Activated CD8-positive, alpha-beta memory T cell treated with anti-CD3 and anti-CD28 coated beads for 1 hour (primary cell): ENCODE measurements at places on chromosomes 7 and 10.

DNA sequence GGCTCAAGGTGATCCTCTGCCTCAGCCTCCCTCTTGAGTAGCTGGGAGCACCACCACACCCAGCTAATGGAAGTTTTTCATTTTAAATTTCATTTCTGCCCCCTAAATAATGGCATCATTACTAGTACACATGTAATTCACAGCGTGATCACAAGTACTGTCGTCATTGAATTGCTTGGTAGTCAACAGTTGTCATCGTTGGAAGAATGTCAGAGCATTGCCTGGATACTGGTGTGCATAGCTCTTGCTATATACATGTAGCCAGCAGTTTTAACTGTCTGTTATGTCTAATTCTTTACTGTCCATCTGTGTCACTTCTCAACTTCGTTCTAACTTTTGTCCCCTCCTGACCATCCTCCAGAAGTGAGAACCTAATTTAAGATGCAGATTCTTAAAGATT, 62.1 kb downstream of the CRPPA start:
- DNase-seq = no peak

- no peak for DNase-seq
Measured at GRCh38 chr7:92504563-92504962, 23.8 kb downstream of the PEX1 start.

DNA sequence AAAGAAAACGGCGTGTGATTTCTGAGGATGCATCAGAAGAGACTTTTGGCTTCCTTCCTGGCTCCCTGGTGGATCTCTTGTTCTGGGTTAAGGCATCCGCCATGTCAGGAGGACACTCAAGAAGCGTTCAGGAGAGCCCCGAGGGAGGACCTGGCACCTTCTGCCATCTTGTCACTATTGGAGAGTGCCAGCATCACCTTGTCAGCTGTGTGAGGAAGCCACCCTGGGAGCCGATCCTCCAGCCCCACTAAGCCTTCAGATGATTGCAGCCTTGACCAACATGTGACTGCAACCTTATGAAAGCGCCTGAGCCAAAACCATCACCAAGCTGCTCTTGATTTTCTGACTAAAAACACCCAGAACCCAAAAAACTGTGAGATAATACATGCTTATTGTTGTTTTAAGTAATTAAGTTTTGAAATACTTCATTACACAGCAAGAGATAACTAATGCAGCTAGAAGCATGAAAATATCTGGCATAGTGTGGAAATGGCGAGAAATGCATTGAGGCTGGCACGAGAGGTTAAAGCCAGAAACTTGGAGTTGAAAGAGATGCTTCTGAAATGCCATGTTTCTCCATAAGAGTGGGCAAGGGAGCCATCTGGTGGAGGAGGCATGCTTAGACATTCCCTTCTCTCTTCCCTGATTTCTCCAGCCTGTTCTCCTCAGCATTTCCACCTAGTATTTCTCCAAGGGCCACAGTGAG, 5.4 kb upstream of the ZFYVE27 start:
- DNase-seq = no peak

- DNase-seq = no peak
Measured at GRCh38 chr7:121219026-121219425, 109.8 kb upstream of the WNT16 start.

- no peak for DNase-seq
Measured at GRCh38 chr7:128767475-128768110, 8.0 kb downstream of the OPN1SW start.

DNA sequence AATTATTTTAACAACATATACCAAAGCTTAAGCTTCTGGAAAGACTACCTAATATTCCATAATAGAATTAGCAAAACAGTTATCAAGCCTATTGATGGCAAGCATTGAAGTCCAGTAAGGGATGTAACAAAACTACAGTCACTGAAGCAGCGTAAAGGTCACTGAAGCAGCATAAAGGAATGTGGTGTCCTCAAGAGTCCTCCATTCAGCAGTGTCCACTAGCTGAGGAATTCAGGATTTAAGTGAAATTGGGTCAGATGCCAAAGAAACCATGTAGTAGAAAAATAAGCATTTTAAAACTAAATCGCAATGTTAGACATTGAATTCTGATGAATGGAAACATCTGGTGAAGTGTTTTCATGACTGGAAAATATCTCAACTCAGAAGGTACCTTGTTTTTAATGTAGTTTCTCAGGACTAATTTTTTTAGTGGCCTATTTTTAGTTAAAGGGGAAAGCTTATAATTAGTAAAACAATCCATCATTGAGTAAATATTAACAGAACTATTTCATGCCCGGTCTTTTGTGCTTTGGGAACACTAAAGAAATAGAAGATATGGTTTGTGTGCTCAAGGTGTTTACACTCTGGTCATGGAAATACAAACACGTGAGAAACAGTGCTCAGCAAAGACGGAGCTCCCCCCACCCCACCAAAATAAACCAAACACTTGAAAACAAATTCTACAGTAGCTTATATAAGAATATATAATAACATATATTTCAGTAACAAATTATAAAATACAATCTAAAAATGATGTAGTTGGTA, 121.4 kb downstream of the CDK14 start:
- no peak for DNase-seq

DNA sequence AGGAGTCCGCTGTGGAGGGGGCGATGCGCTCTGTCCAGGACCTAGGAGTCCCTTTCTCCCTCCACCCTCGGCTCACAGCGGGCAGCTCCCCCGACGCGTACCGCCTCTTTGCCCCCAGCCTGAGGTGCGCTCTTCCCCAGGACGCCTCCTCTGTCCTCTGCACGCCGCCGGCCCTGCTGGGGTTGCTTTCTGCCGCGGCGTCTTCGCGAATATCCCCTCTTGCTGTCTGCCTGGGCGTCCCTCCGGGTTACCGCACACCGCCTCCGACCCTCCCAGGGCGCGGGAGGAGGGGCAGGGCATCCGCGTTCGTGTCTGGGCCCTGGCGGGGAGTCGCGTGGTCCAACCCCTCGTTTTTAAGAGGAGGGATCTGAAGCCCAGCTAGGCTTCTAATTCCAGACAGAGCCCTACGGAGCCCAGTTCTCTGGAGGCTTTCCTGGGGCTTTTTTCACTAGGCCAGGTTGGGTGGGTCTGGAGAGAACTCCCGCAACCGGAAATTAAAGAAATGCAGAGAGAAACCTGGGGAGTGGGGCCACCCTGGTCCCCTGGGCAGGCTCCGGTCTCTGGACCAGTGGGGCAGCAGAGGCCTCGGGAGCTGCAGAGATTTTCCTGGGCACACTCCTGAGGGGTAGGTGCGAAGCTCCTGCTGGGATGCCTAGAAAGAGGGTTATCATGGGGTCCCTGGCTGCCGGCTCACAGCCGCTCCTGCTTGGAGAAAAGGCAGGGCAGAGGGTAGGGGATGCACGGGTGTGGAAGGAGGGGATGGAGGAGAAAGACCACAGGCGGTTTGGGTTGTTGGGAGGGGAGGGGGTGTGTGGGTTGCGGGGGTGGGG, 166.9 kb downstream of the UBE2H start:
- DNase-seq = no peak

DNA sequence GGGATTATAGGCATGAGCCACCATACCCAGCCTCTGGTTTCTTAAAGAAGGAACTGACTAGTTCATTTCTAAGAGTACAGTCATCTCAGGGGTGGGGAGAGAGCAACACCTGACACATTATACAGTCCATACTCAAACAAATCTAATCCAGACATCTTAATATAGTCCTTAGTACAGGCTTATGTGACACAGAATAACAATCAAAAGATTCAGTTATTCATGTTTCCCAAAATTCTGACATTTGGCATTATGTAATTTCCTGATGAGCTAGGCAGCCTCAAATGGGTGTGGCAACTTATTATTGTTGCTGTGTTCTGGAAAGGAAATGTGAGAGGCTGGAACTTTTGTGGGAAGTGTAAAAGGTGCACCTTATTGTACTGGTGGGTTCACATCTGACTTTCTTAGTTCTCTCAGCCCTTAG, 116.3 kb downstream of the WDFY4 start:
- no peak for DNase-seq

GRCh38 chr7:55475855-55476803, 96.2 kb downstream of the VOPP1 start:
- no peak for DNase-seq

DNA sequence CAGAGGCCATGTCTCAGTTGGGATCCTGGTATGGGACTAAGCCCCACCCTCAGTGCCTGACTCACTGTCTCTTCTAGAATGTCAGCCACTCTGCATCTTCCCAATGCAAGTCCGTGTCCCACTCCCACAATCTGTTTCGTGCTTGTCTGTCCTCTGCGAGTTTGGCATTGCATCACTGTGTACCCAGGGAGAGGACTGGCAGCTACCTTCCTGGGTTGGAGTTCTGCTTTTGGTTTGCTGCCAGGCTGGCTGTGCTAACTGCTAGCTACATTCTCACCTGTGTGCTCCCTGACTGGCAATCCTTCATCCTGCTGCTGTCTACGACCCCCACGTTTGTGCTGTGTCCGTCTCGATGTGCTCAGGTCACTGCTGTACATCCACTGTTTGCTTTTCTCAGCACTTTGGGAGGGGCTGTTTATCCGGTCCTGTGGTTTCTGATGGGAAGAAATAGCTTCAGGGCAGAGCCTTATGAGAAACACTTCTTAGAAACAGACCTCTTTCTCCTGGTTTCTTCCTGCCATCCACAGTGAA, 56.0 kb upstream of the GLI3 start:
- DNase-seq = no peak

DNA sequence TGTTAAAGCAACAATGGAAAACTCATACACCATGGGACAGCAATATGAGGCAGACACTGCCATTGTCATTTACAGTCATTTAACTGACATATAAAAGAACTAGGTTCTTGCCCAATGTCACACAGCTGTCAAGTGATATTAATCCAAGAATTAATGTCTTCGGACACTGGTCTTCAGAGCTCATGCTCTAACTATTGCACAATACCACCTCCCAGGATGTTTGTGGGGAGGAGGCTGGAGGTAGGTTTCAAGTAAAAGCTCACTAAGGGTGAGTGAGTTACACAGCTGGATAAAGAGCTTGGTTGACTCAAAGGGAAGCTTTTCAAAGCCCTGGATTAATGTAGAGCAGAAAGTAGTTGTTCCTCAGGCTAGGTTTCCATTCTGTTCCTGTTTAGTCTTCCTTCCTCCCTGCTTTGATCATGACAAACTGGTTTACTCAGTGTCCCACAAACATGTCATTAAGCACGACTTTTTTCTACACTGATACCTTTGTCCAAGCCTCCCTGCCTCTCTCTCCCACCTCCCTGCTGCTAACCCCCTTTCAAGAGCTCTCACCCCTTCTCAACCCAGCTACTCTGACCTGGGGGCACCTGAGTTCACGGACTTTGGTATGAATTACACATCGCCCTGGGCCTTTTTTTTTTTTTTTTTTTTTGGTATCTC, 987 bp upstream of the EXOC6 start:
- no peak for DNase-seq

GRCh38 chr7:70426249-70426880, 705.6 kb upstream of the GALNT17 start:
- no peak for DNase-seq

DNA sequence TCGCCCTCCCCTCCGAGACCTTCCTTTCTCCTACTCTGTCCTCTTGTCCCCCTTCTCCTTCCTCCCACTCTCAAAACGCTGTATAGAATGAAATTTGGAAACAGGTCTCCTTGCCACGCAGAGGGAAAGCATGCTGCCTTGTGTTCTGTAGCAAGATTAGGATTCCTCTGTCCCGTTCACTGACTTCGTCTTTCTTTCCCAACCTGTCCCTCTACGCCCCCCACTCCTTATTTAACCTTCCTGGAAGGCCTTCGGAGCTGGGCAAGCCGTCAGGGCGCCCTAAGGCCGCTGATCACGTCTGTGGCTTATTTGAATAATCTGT, 1.3 kb downstream of the HOXA9 start:
- no peak for DNase-seq

DNA sequence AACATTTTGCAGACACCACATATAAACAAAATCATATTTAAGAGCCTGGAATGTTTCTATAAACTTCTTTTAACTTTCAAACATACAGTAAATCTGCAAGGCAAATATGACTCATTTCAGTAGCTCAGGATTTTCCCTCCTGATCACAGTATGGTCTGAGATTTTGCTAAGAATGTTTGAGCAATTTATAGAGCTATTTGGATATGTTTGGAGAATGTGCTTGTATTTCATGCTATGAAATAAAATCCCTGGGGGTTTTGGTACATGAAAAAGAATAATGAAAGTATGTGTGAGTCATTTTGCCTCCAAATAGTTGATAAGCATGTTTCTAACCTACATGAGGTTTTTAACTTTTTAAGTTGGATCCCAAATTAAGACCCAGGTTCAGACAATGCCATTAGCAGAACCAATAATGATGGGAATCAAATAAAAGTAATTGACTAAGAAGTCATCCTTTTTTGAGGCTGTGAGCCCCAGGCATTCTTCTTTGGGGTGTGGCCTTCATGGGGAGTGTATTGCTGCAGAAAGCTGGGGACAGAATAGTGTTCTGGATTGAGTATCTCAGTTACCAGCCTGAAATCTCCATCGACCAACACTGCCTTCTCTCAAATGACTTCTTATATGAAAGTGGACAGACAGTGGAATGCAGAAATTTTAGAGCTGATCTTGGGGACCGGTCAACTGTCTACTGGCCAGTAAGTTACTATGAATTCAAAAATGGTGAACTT, 66.1 kb upstream of the AGBL3 start:
- DNase-seq = no peak

DNA sequence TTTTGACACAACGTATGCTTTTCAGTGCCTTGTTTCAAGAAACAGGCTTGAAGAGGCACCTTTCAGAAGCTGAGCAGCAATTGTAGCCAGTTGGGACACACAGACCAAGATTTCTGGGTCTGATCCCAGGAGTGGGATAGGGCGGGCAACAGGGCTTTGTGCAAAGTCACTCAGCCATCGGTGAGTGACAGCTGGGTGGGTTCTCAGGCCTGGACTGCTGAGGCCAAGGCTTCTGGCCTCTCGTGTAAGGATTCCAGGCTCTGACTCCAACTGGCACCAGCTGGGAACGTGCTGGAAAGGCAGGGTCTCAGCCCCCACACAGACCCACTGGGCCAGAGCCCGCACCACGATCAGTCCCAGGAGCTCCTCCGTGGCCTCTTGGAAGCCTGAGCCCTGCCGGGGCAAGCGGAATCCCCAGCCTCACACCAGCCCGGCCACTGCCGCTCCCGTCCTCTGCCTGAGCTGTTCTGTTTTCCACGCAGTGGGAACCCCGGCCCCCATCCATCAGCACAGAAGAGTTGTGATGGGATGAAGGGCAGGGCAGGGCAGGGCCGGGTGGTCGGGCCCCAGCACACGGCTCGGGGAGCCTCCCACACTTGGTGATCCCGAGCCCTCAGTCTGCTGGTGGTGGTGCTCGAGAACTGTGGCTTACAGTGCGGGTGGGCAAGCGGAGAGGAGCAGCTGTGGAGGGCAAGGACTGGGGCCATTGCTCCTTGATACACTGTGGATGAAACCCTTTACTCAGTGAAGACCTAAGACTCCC, 46.8 kb downstream of the VIPR2 start:
- DNase-seq = no peak

- DNase-seq = no peak
Measured at GRCh38 chr7:65265933-65266519, 107.6 kb upstream of the ZNF92 start.

- DNase-seq = no peak
Measured at GRCh38 chr7:148825338-148825737, 58.8 kb downstream of the EZH2 start.
